ENCODE measurements at places on chromosomes 11 and 22. TPM values are rescaled to one million over a fixed set of nuclear protein-coding genes. Genes with fewer than 3 reads are reported as not detected.

Gene MMP1
- not detected for total RNA-seq

Gene OR4C45
- not detected for total RNA-seq

GRCh38 chr11:113979431-113979830, 4.5 kb downstream of the HTR3A start:
- no peak for DNase-seq

- no peak for DNase-seq
These were observed 255.9 kb downstream of the C11orf87 start for GRCh38 chr11:109677876-109678275.

DNA sequence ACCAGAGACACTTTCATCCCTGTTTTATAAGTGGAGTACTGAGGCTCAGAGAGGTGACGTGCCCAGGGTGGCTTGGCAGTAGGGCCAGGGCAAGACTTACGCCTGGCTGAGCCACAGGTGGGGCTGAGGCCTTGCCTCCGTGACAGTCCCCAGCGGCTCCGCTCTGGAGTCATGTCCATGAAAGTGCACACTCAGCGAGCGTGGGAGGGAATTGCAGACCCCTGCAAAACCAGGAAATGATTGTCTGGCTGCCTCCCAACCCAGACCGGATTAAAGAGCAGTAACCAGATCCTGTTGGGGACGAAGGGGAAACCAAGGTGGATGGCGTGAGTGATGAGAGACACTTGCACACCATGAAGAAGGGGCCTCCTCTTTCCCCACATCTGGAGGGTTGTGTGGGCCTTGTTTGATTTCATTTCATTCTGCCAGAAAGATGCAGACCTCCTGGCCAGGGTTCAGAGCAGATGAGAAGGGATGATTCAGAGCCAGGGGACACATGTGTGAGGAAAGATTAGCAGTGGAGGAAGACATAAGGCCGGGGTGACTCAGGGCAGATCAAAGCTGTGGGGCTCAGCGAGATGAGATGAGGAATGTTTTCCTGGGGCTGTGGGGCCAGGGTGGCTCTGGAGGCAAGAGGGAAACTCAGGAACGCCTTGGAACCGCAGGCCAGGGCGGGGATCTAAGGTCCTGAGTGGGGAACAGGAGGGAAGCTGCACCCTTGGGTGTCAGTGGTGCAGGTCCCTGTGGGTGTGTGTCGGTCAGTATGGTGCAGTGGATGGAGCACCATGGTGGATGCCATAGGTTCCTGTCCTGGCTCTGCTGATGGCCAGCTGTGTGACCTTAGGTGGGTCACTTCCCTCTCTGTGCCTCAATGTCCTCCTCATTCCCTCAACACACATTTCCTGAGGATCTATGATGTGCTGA, 29.9 kb upstream of the LRRC32 start:
- DNase-seq = no peak

Measured in omental fat pad (tissue), 4 donors.